Thoracic aorta endothelial cell (primary cell): ENCODE measurements at places on chromosomes 12 and 14. TPM values are rescaled to one million over a fixed set of nuclear protein-coding genes. Genes with fewer than 3 reads are reported as not detected.

LGR5 gene
- not detected in 2 replicates for total RNA-seq

C3AR1 gene
- 0.27 and 0.29 TPM in 2 replicates for total RNA-seq

METTL17 gene
- total RNA-seq = 38.3 and 50.9 TPM in 2 replicates

OVCH1 gene
- total RNA-seq = under 0.01 TPM in 2 replicates

TCTN1 gene
- total RNA-seq = 13.7 and 18.7 TPM in 2 replicates

CNTN1 gene
- total RNA-seq = 0.13 and 0.43 TPM in 2 replicates

TAC3 gene
- total RNA-seq = 0.14 TPM in 1 of 2 replicates, not detected in the other

COX8C gene
- not detected in 2 replicates for total RNA-seq

POTEG gene
- not detected in 2 replicates for total RNA-seq

IRF9 gene
- total RNA-seq = 24.3 and 32.3 TPM in 2 replicates

CSRP2 gene
- total RNA-seq = 3.1 and 5.9 TPM in 2 replicates

PAH gene
- not detected in 2 replicates for total RNA-seq

KRT71 gene
- not detected in 2 replicates for total RNA-seq

KCNC2 gene
- not detected in 2 replicates for total RNA-seq

CIROP gene
- total RNA-seq = not detected in 2 replicates

KRT5 gene
- not detected in 2 replicates for total RNA-seq

SALL2 gene
- total RNA-seq = 1.9 and 3.4 TPM in 2 replicates

PIANP gene
- 0.13 TPM in 1 of 2 replicates, not detected in the other for total RNA-seq

SNW1 gene
- 81.6 and 91.1 TPM in 2 replicates for total RNA-seq

LRRK2 gene
- 3.6 and 4.5 TPM in 2 replicates for total RNA-seq

KCNH3 gene
- total RNA-seq = 0.14 and 0.27 TPM in 2 replicates

SLC4A8 gene
- 5.2 and 5.5 TPM in 2 replicates for total RNA-seq

SLC7A7 gene
- total RNA-seq = 14.7 and 20.9 TPM in 2 replicates

LBHD2 gene
- not detected in 2 replicates for total RNA-seq

PRH2 gene
- total RNA-seq = not detected in 2 replicates

PIK3C2G gene
- total RNA-seq = not detected in 2 replicates

KRT79 gene
- not detected in 2 replicates for total RNA-seq

CRACR2A gene
- total RNA-seq = 17.2 and 20.1 TPM in 2 replicates

CLEC2B gene
- 24.6 and 79.1 TPM in 2 replicates for total RNA-seq

PHC1 gene
- total RNA-seq = 17.3 and 25.2 TPM in 2 replicates

NIN gene
- total RNA-seq = 64.3 and 69.2 TPM in 2 replicates

MBIP gene
- total RNA-seq = 15.1 and 16.0 TPM in 2 replicates

IFNG-AS1 gene
- total RNA-seq = not detected in 2 replicates

LRP1-AS gene
- not detected in 2 replicates for total RNA-seq

SPRYD4 gene
- 2.6 and 2.7 TPM in 2 replicates for total RNA-seq

SMCO2 gene
- 0.50 and 0.80 TPM in 2 replicates for total RNA-seq

HSPB8 gene
- total RNA-seq = 5.5 and 6.0 TPM in 2 replicates

ASB2 gene
- not detected in 2 replicates for total RNA-seq

TRIAP1 gene
- total RNA-seq = 71.7 and 72.6 TPM in 2 replicates

MYH6 gene
- not detected in 2 replicates for total RNA-seq

RERG gene
- total RNA-seq = not detected in 2 replicates
